ENCODE measurements at places on chromosomes 1 and 21. TPM values are rescaled to one million over a fixed set of nuclear protein-coding genes. Genes with fewer than 3 reads are reported as not detected.

The SLC1A7 gene
- not detected for polyA plus RNA-seq

The NDUFS5 gene
- polyA plus RNA-seq: 848 TPM

The SFN gene
- not detected for polyA plus RNA-seq

The COL24A1 gene
- polyA plus RNA-seq: 1.1 TPM

The RAP1GAP gene
- polyA plus RNA-seq: 9.8 TPM

The ALX3 gene
- not detected for polyA plus RNA-seq

The GON4L gene
- 24.8 TPM for polyA plus RNA-seq

The CA14 gene
- 1.5 TPM for polyA plus RNA-seq

The HHIPL2 gene
- polyA plus RNA-seq: 1.3 TPM

The PPFIA4 gene
- polyA plus RNA-seq: 1.6 TPM

The MFAP2 gene
- 68.4 TPM for polyA plus RNA-seq

The ATP6V1G3 gene
- not detected for polyA plus RNA-seq

The HPDL gene
- polyA plus RNA-seq: 0.18 TPM

The MYOG gene
- polyA plus RNA-seq: not detected

The EXTL1 gene
- 2.7 TPM for polyA plus RNA-seq

The HES2 gene
- polyA plus RNA-seq: not detected

The SGIP1 gene
- 50.4 TPM for polyA plus RNA-seq

The KCND3 gene
- polyA plus RNA-seq: 7.8 TPM

The CELA3B gene
- polyA plus RNA-seq: not detected

The WNT2B gene
- polyA plus RNA-seq: 4.7 TPM
